ENCODE measurements at places on chromosomes 1 and 21. TPM values are rescaled to one million over a fixed set of nuclear protein-coding genes. Genes with fewer than 3 reads are reported as not detected.

Gene LCE1D
- total RNA-seq, result not detected

Gene ADGRB2
- 0.74 TPM for total RNA-seq

- peaks cover 2% of the 10 kb centered on the region for H3K27me3 ChIP-seq
- no peaks in the 10 kb centered on the region for H3K4me1 ChIP-seq
- no peak overlapping the region for H3K27ac ChIP-seq
- H3K4me3 ChIP-seq, result no peak overlapping the region
These were observed 23.7 kb upstream of the SLC45A1 start for GRCh38 chr1:8294170-8294697.

- H3K4me1 ChIP-seq, result peaks cover 2% of the 10 kb centered on the region
- no peaks in the 10 kb centered on the region for H3K36me3 ChIP-seq
- no peak overlapping the region for H3K4me3 ChIP-seq
- no peak for DNase-seq
- H3K27ac ChIP-seq, result no peak overlapping the region
These were observed 48.8 kb downstream of the PPP1R12B start for GRCh38 chr1:202397256-202397655.

- no peak overlapping the region for H3K4me3 ChIP-seq
- H3K36me3 ChIP-seq, result no peaks in the 10 kb centered on the region
- H3K27ac ChIP-seq, result no peak overlapping the region
- no peak for DNase-seq
- H3K4me1 ChIP-seq, result no peaks in the 10 kb centered on the region
These were observed 11.8 kb downstream of the AGT start for GRCh38 chr1:230701895-230702768.

DNA sequence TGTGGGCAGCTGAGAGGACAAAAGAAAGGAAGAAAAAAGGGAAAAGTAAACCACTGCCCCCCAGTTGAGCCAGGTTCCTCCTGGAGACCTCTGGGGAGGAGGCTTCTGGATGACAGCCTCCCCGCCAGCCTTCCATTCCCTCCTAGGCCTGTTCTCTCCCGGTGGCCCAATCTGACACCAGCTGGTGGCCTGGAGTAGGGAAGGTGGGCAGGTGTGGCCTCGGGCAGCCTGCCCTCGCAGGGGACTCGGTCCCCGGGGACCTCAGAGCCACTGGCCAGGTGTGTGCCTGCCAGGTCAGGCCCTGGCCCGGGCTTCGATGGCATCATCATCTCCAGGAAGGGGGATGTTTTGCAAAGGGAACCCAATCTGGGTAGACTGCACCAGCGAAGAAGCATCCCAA is 159.0 kb downstream of the CASZ1 start:
- H3K36me3 ChIP-seq, result no peaks in the 10 kb centered on the region
- peaks cover 1% of the 10 kb centered on the region for H3K27me3 ChIP-seq
- H3K27ac ChIP-seq, result no peak overlapping the region
- no peaks in the 10 kb centered on the region for H3K4me1 ChIP-seq
- no peak for DNase-seq

- no peak overlapping the region for H3K27ac ChIP-seq
- no peak for DNase-seq
- peaks cover 3% of the 10 kb centered on the region for H3K27me3 ChIP-seq
- no peaks in the 10 kb centered on the region for H3K36me3 ChIP-seq
- H3K4me1 ChIP-seq, result peaks cover 11% of the 10 kb centered on the region
These were observed 4.3 kb upstream of the FGGY start for GRCh38 chr1:59292562-59292961.
